ENCODE measurements at places on chromosomes 11 and 22.

- DNase-seq: no peak
These were observed 24.0 kb downstream of the SLC43A1 start for GRCh38 chr11:57491371-57492061.

DNA sequence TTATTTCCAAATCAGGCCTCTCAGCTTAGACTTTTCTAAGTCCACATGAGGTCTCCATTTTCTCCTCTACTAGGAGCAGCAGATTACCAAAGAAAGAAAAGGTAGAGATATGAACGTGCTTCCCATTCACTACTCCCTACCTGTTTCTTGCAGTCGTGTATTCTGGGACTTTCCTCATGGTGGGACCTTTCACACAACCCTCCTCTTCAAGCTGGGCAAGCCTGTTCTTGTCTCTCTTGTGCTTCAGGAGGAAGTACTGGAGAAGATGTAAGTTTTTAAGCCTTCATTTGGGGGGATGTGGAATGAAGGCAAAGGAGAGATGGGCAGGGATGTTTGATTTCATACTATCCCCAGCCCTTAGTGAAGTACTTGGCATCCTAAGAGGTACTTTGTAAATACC is 128.8 kb upstream of the SESN3 start:
- no peak for DNase-seq

- no peak for DNase-seq
These were observed 57.8 kb downstream of the SPATA19 start for GRCh38 chr11:133787379-133788141.

DNA sequence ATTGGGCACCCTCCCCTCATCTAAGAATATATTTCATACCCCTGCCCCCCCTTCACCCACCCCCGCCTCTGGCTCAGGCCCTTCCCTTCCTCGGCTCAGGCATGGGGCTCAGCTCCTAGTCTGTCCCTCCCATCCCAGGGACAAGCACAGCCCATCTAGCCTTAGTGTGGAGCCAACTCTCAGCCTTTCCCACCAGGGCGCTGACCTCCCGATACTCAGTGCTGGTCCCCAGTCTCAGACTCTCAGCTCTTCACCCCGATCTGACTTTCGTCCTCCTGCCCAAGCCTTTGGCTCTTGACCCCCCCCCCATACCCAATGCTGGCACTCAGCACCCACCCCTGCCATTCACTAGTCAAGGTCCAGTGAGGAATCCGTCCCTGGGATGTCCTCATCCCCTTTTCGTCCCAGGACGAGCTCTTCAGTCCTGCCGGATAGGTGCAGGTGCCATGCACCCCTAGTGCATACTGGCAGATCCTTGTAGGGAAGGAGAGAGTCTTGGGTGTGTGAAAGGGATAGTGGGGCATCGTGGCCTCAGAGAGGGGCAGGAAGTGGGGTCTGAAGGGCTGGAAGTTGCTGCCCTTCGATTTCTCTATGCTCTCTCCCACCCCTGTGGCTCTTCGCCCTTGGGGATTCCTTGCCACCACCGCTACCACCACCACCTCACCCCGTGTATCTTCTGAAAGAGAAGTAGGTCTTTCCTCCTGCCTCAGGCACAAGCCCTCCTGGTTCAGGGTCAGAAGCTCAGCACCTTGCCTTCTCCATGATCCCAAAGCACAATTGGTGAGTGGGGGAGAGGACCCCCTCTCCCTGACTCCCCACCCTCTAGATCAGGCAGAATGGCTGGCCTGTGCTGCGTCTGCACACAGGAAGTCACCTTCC is 2.4 kb downstream of the TPBGL start:
- DNase-seq: no peak

GRCh38 chr22:45684169-45684568 is 12.5 kb downstream of the ATXN10 start:
- no peak for DNase-seq

GRCh38 chr11:59247531-59248227 is 35.0 kb upstream of the MPEG1 start:
- no peak for DNase-seq

- DNase-seq: no peak
These were observed 42.2 kb upstream of the B3GAT1 start for GRCh38 chr11:134454146-134454690.

DNA sequence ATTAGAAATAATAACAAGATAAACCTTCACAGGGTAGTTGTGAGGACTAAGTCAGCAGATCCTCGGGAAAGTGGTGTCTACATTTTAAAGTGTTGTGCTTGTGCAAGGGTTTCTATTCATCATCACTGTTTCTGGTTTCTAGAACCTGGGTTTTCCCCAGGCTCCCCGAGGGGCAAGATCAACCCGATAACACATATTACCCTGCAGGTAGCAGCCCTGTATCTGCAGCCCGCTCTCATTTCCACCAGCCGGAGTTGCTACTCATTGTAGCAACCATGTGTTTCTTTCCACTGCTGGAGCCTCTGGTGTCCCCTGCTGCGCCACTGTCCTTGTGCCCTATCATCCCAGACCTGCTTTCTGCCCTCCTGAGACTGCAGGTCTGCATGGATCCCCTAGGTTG is 67.0 kb downstream of the MIAT start:
- DNase-seq: no peak

DNA sequence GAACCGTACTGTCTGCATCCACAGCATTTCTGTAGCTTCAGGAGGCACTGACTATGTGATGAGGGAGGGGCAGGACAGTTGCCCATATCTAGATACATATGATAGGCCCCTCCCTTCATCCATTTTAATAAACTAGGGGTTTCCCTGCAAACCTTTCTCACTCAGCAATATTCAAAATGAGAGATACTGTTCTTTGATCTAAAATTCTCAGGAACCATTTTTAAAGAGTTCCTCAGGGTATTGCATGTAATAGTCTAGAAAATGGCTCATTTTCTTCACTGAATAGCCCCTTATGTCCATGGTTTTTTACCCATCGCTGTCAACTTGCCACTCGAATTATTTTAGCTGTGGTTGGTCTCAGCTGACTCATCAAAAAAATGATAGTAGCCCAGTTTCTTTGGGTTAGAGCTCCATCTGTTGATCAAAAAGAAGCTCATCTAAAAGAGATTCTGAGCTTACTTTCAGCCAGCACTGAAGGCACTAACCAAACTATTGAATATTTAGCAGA is 37.0 kb upstream of the DNAJB7 start:
- DNase-seq: peak; percentile 26

- peak; percentile 37 for DNase-seq
These were observed 545 bp upstream of the ZDHHC13 start for GRCh38 chr11:19116276-19116970.

GRCh38 chr11:47257517-47258316 is at the start of gene NR1H3:
Gene NR1H3, plus strand, starts transcription at chr11:47257996. Its CDS starts 1,221 bp downstream, at chr11:47259217.
- no peak for DNase-seq

DNA sequence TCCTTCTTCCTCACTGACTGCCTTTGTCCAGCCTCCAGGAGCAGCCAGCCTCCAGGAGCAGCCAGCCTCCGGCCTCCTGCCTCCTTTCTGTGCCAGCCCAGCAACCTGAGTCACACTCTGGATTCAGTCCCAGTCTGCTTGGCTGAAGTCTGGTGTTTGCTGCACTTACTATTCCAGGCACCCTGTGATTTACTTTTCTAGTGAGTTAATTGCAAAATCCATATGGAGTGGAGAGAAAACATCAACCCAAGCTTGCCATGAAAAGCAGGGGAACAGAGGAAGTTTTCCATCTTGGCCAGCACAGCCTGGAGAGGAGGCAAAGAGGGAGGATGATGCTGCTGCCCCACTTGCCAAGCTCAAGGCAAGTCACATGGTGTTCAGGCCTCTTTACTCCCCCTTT is 400.5 kb downstream of the TENM4 start:
- DNase-seq: no peak

DNA sequence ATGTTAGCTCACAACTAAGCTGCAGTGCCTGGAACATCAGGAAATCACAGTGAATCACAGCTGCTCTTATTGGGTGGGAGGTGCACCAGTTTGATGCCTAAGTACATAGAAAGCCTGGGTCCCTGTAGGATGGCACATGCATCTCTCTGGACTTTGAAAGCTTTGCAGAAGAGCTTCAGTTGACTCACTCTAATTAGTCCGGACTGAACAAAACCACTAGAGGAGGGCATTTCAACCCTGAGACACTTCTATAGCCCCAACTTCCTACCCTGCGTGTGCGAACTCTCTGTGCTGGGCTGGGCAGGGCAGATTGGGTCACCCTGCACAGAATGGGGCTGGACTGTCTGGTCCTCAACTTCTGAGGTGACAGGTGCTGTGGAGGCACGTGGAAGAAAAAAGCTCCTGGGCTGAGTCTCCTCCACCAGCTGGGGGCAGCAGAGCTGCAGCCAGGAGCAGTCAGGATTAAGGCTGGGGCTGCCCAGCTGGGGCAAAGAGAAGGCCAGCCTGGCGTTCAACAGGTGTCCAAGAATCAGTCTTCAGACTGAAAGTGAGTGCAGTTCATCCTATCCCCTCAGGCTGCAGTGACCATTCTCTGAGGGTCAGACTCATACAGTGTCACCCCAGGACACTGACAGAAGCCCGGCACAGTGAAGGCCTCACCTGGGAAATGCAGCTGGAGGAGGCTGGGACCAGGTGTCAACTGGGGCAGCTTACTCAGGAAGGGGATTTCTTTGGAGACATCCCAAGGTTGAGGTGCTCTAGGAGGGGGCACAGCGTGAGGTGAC is 22.1 kb downstream of the GGTLC2 start:
- no peak for DNase-seq

- no peak for DNase-seq
These were observed 70.1 kb downstream of the WT1 start for GRCh38 chr11:32365192-32365591.
